ENCODE measurements at places on chromosomes 5 and 9.

GRCh38 chr5:125750147-125750860, 672.9 kb upstream of the GRAMD2B start:
- no peak for DNase-seq

DNA sequence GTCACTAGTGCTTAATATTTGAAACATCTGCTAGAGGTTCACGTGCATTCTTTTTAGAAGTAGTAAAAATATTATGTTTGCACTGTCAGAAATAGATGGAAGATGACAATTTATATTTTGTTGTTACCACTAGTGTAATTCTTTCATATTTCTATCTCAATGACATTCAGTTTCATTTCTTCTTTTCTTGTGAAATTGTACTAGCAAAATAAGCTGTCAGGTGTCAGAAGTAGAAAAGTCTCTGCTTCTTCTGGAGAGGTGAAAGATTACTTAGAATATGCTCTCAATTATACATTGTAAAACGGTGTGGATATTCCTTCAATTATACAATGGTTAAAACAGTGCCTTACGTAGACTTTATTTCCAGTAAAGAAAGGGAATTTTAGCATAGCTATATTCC, 395.4 kb downstream of the CSNK1G3 start:
- no peak for DNase-seq

DNA sequence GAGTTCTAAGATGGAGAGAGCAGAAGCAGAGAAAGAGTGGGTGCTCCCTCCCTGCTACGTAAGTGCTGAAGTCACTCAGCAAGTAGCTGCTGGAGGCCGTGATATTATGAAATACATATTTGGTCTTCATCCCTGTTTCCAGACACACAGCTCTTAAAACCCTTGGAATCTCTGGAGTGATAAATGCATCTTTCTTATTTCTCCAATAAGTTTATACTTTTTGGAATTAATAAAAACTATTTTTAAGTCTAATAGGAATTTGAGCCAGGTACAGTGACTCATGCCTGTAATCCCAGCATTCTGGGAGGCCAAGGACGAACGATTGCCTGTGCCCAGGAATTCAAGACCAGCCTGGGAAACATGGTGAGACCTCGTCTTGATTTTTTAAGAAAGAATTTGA, 60.6 kb downstream of the AUH start:
- DNase-seq: no peak

- no peak for DNase-seq
Measured at GRCh38 chr9:115328677-115329076, 210.7 kb upstream of the TNC start.

GRCh38 chr9:128438343-128439109, 17.3 kb upstream of the ODF2 start:
- DNase-seq: peak; percentile 72

DNA sequence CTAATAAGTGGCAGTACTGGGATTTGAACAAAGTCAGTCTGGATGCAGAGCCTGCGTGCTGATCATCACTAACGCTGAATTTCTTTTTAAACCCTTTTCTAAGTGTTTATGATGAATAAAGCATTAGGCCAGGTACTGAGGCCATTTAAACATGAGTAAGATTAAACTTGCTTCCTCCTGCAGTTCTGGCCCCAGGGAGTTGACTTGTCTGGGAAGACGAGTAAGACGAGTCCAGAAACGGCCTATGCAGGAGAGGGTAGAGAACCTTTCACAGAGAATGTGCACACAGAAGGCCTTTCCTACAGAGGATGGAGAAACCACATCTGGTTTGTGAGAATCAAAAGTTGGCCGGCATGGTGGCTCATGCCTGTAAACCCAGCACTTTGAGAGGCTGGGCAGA, 42.9 kb downstream of the SPRY4 start:
- DNase-seq: no peak

- no peak for DNase-seq
Measured at GRCh38 chr5:124865603-124866354, 119.3 kb upstream of the ZNF608 start.

Measured in COR-L47 (cell line).